Esophagus muscularis mucosa (tissue), 4 donors: ENCODE measurements at places on chromosomes 2 and 18. TPM values are rescaled to one million over a fixed set of nuclear protein-coding genes. Genes with fewer than 3 reads are reported as not detected.

GRCh38 chr2:160377204-160377995 is 116.2 kb downstream of the RBMS1 start:
- H3K36me3 ChIP-seq, result no peaks in the 10 kb centered on the region
- DNase-seq, result no peak
- peaks cover 100% of the 10 kb centered on the region for H3K4me1 ChIP-seq
- no peak overlapping the region for H3K4me3 ChIP-seq

GRCh38 chr18:58572680-58573079 is 56.2 kb downstream of the ALPK2 start:
- no peaks in the 10 kb centered on the region for H3K36me3 ChIP-seq
- H3K4me1 ChIP-seq, result peaks cover 5% of the 10 kb centered on the region
- no peak overlapping the region for H3K4me3 ChIP-seq
- no peaks in the 10 kb centered on the region for H3K27me3 ChIP-seq
- DNase-seq, result no peak
- H3K27ac ChIP-seq, result no peak overlapping the region

GRCh38 chr2:157377861-157378260 is 52.2 kb upstream of the ERMN start:
- no peaks in the 10 kb centered on the region for H3K36me3 ChIP-seq
- no peak overlapping the region for H3K4me3 ChIP-seq
- DNase-seq, result no peak
- H3K4me1 ChIP-seq, result no peaks in the 10 kb centered on the region
- H3K27me3 ChIP-seq, result no peaks in the 10 kb centered on the region
- no peak overlapping the region for H3K27ac ChIP-seq

- no peaks in the 10 kb centered on the region for H3K4me1 ChIP-seq
- no peaks in the 10 kb centered on the region for H3K27me3 ChIP-seq
- H3K4me3 ChIP-seq, result no peak overlapping the region
- DNase-seq, result no peak
- H3K27ac ChIP-seq, result no peak overlapping the region
- H3K36me3 ChIP-seq, result no peaks in the 10 kb centered on the region
Observed at GRCh38 chr2:223513771-223514455, 88.2 kb downstream of the SCG2 start.

DNA sequence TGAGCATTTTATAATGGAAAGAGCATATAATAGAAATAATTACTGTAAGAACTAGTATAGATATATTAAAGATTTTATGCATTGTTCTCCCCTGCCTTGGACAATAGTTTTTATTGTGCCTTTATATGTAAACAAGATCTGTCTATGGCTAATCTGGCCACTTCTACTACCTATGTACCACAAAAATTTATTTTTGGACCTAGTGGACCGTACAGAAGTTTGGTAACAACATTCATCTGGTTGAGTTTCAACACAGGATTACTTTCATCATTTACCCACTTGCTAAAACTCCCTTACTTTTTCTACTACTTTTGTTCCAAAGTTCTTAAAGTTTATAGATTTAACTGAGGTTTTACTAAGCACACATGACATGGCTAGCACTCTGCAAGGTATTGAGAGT is 13.2 kb upstream of the MYOM1 start:
- no peak overlapping the region for H3K27ac ChIP-seq
- no peaks in the 10 kb centered on the region for H3K27me3 ChIP-seq
- H3K36me3 ChIP-seq, result no peaks in the 10 kb centered on the region
- no peak overlapping the region for H3K4me3 ChIP-seq
- no peaks in the 10 kb centered on the region for H3K4me1 ChIP-seq

- DNase-seq, result no peak
- H3K27ac ChIP-seq, result no peak overlapping the region
- no peaks in the 10 kb centered on the region for H3K36me3 ChIP-seq
Observed at GRCh38 chr2:67145851-67146250, 251.3 kb upstream of the ETAA1 start.

- H3K4me3 ChIP-seq, result no peak overlapping the region
- no peaks in the 10 kb centered on the region for H3K36me3 ChIP-seq
- H3K4me1 ChIP-seq, result no peaks in the 10 kb centered on the region
Observed at GRCh38 chr2:113080134-113080533, 12.4 kb downstream of the IL1F10 start.

- no peaks in the 10 kb centered on the region for H3K27me3 ChIP-seq
- H3K27ac ChIP-seq, result peak within 1 kb of the TSS; percentile 72
- H3K4me3 ChIP-seq, result peak within 1 kb of the TSS; percentile 60
- peaks cover 35% of the 10 kb centered on the region for H3K4me1 ChIP-seq
- DNase-seq, result peak; percentile 94
Observed at GRCh38 chr2:74833418-74834233, at the start of gene HK2. TSS of gene HK2 (plus strand) at chr2:74834127. CDS start at chr2:74834581, 454 bp downstream.

DNA sequence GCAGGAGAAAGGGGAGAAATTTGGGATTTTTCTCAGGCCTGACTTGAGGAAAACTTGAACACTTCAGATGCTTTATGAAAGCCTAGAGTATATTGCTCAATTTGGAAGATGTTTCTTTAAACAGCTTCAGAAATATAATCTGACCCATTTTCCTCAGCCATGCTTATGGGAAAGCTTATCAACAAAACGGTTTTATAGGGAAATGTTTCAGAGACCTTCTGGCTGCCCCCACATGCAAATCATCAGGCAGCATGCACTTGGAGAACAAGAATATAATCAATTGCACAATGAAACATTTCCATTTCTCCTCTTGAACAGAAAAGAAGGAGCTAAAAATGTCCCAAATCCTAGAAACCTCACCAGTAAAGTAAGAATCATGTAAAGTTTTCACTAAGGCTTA is 411.2 kb upstream of the ETAA1 start:
- no peak for DNase-seq
- no peaks in the 10 kb centered on the region for H3K27me3 ChIP-seq
- peak overlapping the region; percentile 6 for H3K27ac ChIP-seq
- no peak overlapping the region for H3K4me3 ChIP-seq
- H3K36me3 ChIP-seq, result no peaks in the 10 kb centered on the region

DNA sequence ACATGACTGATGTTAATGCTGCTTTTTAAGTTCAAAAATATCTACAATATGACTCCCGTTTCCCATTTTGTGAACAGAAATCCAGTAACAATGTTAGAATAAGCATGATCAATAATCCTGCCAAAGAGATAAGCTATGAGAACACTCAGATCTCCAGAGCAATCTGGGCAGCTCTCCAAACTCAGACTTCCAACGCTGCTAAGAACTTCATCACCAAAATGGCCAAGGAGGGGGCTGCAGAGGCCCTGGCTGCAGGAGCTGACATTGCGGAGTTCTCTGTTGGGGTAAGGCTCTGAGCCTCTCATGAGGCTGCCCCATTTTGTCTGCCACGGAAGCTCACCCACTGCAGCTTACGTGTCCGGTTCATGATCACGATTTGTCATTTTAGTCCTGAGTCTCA is 68.4 kb downstream of the UGGT1 start:
- no peak for DNase-seq
- H3K4me1 ChIP-seq, result no peaks in the 10 kb centered on the region
- no peak overlapping the region for H3K4me3 ChIP-seq
- peaks cover 21% of the 10 kb centered on the region for H3K36me3 ChIP-seq
- no peak overlapping the region for H3K27ac ChIP-seq
- H3K27me3 ChIP-seq, result no peaks in the 10 kb centered on the region

DNA sequence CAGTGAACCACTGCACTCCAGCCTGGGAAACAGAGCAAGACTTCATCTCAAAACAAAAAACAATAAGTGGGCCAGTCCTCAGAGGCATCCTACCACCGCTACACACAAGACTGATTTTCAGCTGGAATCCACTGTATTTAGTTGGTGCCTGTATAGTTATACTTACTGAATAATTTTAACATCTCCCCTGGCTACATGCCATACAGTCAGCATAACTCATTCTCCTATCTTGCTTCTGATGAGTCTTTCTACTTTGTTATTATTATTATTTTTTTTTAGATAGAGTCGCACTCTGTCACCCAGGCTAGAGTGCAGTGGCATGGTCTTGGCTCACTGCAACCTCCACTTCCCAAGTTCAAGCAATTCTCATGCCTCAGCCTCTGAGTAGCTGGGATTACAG is 19.9 kb upstream of the CAB39 start:
- no peak overlapping the region for H3K4me3 ChIP-seq
- DNase-seq, result no peak
- H3K4me1 ChIP-seq, result peaks cover 3% of the 10 kb centered on the region
- H3K27ac ChIP-seq, result no peak overlapping the region
- no peaks in the 10 kb centered on the region for H3K27me3 ChIP-seq

DNA sequence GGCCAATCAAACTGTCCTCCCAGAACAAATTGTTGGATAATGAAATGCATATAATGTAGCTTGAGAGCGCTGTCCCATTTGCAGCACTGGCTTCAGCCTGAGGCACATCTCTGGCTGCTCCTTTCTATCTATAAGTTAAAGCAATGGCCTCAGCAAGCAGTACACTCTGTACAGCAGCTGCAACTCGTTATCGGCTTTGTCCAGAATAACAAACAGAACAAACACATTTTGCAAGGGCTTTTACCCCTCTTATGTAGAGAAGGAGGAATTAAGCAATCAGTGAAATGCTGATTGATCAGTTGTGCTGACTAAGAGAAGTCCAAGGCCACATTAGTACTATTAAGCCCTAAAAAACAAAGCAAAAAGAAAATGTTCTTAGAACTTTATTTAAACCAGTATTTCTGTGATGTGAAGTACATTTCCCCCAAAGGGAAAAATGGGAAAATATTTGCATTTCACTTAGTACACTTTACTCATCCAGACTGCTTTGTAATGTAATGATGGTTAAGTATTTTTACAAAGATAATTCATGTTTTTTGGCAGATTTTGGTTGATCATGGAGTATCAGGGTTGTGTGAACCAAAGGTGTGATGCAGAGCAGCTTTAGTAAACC is 15.0 kb upstream of the CPS1 start:
- no peaks in the 10 kb centered on the region for H3K4me1 ChIP-seq
- no peak overlapping the region for H3K4me3 ChIP-seq
- no peaks in the 10 kb centered on the region for H3K36me3 ChIP-seq
- no peak for DNase-seq

DNA sequence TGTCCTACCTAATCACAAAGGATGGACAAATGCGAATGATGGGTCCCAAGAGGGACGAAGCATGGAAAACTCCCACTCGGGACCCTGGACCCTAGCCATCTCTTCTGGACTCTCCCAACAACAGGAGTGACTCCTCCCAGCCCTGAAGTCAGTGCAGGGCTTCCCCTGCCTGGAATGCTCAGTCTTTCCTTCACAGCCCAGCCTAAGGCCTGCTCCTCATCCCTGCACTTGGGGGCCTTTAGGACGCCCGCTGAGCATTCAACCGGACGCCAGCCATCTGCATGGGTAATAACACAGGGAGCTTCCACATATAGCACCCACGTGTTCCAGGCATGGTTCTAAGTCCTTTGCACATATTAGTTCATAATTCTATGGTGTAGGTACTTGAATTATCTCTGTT is 237.5 kb downstream of the KLHL29 start:
- H3K4me3 ChIP-seq, result no peak overlapping the region
- peaks cover 64% of the 10 kb centered on the region for H3K4me1 ChIP-seq
- no peaks in the 10 kb centered on the region for H3K27me3 ChIP-seq
- no peak for DNase-seq

DNA sequence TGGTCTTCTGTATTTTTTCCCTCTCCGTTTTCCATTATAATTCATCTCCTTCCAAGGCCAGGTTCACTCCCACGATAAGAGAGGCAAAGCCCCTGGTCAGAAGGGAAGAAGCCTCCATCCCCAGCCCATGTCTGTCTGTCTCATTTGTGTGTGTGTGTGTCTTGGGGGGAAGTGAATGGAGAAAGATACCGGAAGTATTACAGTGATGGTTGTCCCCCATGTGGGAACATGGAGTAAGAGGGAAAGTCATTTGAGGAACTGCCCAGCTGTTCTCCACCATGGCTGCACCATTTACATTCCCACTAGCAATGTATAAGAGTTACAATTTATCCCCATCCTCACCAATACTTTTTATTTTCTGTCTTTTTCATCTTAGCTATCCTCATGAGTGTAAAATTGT is 113.6 kb upstream of the ATP8B1 start:
- DNase-seq, result no peak
- H3K4me1 ChIP-seq, result peaks cover 11% of the 10 kb centered on the region
- H3K4me3 ChIP-seq, result no peak overlapping the region
- no peaks in the 10 kb centered on the region for H3K27me3 ChIP-seq
- no peak overlapping the region for H3K27ac ChIP-seq

DNA sequence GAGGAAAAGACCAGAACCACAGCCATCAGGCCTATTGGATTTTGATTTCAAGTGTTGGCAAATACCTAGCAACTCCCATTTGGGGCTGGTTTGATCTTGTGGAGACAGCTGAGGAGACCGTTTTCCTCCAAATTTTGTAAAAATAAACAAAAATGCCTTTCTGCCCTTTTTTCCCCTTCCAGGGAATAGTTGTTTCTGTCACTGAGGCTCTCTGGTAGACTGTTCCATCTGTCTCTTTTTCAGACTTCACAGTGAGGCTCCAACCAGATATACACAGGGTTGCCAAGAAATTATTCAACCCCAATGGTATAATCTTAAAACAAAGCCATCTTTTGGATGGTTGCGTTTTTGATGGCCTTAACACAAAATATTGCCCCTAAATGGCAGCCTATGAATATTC is 115.7 kb downstream of the ACOXL start:
- no peaks in the 10 kb centered on the region for H3K27me3 ChIP-seq
- no peak for DNase-seq
- no peaks in the 10 kb centered on the region for H3K36me3 ChIP-seq
- no peak overlapping the region for H3K4me3 ChIP-seq
- H3K27ac ChIP-seq, result no peak overlapping the region
- H3K4me1 ChIP-seq, result no peaks in the 10 kb centered on the region

GRCh38 chr2:139281124-139281523 is 500.9 kb upstream of the NXPH2 start:
- no peak for DNase-seq
- H3K27ac ChIP-seq, result no peak overlapping the region
- no peaks in the 10 kb centered on the region for H3K36me3 ChIP-seq
- H3K4me1 ChIP-seq, result no peaks in the 10 kb centered on the region

GRCh38 chr2:133025004-133025403 is 355.0 kb upstream of the LYPD1 start:
- H3K27me3 ChIP-seq, result no peaks in the 10 kb centered on the region
- H3K27ac ChIP-seq, result no peak overlapping the region
- H3K36me3 ChIP-seq, result no peaks in the 10 kb centered on the region

GRCh38 chr2:197073270-197073669 is 146.8 kb upstream of the PGAP1 start:
- no peak for DNase-seq
- no peaks in the 10 kb centered on the region for H3K27me3 ChIP-seq
- H3K4me1 ChIP-seq, result peaks cover 22% of the 10 kb centered on the region
- H3K36me3 ChIP-seq, result peaks cover 12% of the 10 kb centered on the region
- no peak overlapping the region for H3K27ac ChIP-seq

DNA sequence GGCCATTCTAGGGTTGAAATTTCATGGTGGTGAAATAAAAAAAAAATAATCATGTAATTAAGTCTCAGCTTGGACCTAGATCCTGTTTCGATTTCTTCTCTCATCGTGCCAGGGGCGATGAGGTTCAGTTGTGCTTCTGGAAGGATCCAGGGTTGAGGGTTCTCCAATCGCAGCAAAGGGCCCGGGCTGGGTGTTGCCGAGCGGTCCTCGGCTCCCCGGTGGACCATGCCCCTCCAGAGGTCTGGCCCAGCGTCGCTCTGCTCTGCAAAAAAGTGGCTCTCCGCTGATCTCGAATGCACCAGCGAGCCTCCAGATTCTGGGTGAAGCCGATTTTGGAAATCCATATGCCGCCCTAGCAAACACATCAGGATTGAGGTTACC is 39.0 kb downstream of the EN1 start:
- no peaks in the 10 kb centered on the region for H3K36me3 ChIP-seq
- DNase-seq, result no peak
- H3K4me1 ChIP-seq, result no peaks in the 10 kb centered on the region
- peak overlapping the region; percentile 39 for H3K4me3 ChIP-seq
- no peak overlapping the region for H3K27ac ChIP-seq
- no peaks in the 10 kb centered on the region for H3K27me3 ChIP-seq

Gene MYO5B
- 2.0 TPM for total RNA-seq

Gene ATG16L1
- 30.3 TPM for total RNA-seq

Gene SLC35F6
- total RNA-seq, result 31.6 TPM

Gene PMAIP1
- total RNA-seq, result 1.3 TPM

Gene OTOS
- total RNA-seq, result not detected

Gene SLC14A1
- total RNA-seq, result 1.6 TPM

Gene TTC21B
- 37.0 TPM for total RNA-seq

Gene PCARE
- total RNA-seq, result not detected

Gene GALNT3
- total RNA-seq, result 2.5 TPM

Gene FTCDNL1
- 5.3 TPM for total RNA-seq
